Stimulated activated CD4-positive, alpha-beta T cell treated with anti-CD3 and anti-CD28 coated beads, TNF-alpha, amount 100 ng/mL, for 1 hour (primary cell): ENCODE measurements at places on chromosomes 2 and 18.

GRCh38 chr18:35756506-35757117 is 175.1 kb downstream of the GALNT1 start:
- peak; percentile 10 for DNase-seq

DNA sequence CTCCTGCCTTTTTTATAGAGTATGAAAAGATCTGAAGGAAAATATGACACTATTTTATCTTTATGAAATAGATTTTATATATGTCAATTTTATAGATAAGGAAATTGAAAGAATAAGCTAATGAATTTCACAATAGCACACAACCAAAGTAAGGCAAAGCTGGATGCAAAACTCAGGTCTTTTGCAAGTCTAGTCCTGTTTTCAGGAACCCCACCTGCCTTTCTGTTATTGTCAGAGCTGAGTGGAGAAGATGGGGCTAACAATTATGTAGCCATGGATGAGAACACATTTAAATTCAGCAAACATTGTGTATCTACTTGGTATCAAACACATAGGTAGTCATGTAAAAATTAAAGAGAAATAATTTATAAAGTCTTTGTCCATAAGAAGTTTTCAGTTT is 161.5 kb upstream of the ZEB2 start:
- no peak for DNase-seq

DNA sequence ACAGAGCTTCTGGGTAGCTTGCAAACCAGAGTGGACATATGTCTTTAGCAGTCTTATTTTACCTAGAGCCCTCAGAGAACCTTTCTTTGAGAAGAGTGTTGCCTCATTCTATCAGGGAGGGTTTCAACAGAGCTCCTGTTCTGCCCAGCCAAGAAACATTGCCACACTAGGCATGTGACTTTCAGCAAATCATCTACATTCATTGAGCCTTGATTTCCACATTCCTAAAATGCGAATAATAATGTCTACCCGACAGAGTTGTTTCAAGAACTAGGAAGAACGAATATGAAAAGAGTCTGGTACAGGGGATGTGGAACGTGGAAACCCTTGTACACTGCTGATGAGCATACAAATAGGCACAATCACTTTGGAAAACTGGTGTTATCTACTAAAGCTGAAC is 7.8 kb upstream of the PRKAG3 start:
- DNase-seq = no peak

GRCh38 chr2:10654069-10654468 is 35.7 kb downstream of the NOL10 start:
- peak; percentile 30 for DNase-seq

- DNase-seq = no peak
These were observed 40.8 kb upstream of the COX7A2L start for GRCh38 chr2:42401773-42402172.

DNA sequence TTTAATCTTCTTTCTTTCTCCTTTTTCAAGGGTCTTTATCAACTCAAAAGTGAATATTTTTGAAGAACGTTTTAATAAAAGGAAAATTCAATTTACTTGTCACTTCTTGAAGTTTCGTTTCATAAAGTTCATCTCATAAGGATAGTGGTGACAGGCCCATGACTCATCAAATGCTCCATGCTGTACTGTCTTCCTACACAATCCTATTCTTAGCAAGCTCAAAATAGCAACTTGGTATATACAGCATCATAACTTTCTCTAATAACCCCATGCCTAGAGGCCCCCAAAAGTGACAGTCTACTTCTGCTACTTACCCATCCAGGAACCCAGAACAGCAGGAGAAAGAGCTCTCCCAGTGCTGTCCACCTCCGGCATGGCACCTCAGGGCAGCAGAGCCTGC is 7.7 kb downstream of the FBXO15 start:
- no peak for DNase-seq

GRCh38 chr2:28408764-28409599 is 16.3 kb downstream of the FOSL2 start:
- DNase-seq = peak; percentile 27

GRCh38 chr2:152613235-152613634 is 104.0 kb downstream of the PRPF40A start:
- DNase-seq = no peak

GRCh38 chr2:74001781-74002504 is 17.2 kb downstream of the TET3 start:
- DNase-seq = no peak

GRCh38 chr18:12960853-12961397 is 13.1 kb downstream of the SEH1L start:
- DNase-seq = no peak

DNA sequence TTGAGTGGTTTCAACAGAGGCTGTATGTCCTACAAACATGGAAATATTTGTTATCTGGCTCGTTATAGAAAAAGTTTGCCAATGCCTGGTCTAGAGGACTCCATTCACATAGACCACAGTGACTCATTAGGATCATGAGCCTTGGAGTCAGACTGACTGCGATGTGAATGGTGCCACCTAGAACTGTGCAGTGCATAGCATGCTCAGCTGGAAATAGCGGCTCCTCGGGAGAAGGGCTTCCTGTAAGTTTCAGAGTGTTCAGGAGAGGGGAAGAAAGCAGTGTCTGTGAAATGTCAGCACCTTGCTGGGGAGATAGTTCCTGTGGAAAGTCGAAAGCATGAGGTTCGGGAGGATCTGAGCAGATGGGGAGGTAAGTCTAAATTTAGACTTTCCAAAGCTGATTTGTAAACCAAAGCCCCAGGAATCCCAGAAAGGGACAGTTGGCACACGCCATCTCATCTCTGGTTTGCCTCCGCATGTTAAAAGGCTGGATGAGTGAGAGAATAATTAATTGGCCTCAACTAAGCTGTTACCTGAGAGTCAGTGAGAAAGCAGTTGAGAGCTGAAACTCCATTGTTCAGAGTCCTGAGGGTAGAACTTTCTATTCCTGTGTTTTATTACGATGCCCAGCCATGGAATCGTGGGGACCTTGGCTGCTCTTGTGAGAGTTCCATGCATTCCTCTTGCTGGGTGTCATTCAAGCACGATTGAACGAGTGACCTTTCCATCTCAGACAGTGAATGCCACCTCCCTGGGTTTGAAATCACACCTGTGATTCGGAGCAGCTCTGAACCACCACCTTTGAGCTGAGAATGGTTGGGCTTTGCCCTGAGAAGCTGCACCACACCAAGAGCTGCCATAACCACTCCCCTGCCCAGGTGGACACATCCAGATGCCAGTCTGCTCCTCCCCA is 99.5 kb downstream of the MAPK4 start:
- DNase-seq = no peak

DNA sequence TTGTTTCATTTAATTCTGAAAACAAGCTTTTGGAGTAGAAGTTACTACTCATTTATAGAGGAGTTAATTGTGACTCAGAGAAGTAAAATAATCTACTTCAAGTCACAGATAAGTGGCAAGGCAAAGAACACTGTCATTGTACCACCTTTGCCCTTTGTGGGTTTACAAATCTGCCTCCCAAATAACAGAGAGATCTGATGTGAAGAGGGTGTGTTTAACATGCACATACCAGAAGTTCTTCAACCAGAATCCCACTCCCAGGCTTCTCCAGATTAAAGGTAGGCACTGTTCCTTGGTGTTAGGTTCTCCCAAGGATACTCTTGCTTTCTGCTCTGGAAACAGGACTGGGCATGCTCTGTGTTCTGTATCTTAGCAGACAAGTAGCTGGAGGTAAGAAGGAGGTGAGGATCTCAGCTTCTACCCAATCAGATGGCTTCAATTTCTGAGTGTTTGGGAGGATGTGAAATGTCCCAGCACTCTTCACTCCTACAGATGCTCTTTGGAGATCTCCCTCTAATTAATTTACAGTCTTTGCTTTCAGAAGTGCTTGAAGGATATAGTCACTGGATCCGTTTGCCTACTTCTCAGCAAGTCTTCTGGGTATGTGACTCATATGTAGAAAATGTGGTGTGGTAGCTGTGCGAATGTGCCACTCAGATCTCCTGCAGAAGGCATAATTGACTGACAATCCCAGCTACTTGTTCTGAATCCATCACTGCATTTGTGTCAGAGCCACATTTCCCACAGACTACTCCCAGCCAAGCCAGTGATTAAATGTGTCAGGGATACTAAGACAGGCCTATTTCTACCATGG is 111.1 kb downstream of the KLHL14 start:
- DNase-seq = no peak

- DNase-seq = no peak
These were observed 160.4 kb downstream of the NUP35 start for GRCh38 chr2:183284606-183285005.

GRCh38 chr2:224688997-224689396 is 27.2 kb downstream of the CCDC195 start:
- no peak for DNase-seq

GRCh38 chr2:22894761-22895160 is 490.2 kb upstream of the KLHL29 start:
- no peak for DNase-seq

DNA sequence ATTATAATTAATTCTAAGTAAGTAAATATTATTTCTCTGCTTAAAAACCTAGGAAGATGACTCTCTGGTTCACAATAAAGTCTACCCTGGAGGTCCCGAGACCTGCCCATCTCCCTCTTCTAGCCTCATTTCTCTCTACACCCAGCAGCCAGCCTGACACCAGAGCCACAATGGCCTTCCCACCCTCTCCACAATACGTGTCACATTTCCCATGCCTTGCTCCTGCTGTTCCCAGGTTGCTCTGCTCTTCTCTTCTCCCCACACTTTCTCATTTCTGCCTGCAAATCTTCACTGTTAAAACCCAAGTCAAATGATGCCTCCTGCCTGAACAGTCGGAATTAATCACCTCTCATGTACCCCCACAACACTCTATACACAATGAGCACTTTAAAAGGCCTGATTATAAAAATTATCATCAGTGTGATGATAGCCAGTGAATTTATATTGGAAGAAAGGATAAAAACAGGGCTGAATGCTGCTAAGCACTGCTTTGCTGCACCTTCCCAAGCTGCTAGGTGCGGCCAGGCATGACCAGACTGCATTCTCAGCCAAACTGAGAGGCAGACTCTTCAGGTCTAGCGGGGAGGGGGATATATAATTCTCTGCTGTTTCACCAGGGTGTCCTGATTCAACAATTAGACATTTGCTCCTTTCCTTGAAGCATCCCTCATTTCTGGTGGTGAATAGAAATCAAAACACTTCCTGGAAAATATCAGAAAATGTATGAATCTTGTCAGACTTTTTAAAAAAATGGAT is 160.6 kb downstream of the DTNA start:
- no peak for DNase-seq

DNA sequence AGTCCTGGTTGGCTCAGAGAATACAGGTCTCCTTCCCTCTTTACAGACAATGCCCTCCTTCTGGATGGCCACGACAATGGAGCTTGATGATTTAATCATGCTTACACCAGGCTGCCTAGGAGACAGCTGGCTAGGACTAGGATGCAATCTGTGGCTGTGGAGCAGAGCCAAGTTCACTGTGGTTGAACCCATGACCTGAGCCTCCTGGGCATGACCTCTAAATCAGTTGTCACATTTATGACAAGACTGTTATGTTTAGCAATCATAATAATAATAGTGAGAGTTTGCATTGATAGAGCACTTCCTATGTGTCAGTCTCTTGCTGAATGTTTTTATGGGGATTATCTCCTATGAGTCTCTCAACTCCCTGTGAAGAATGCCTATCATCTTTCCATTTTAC is 244.1 kb downstream of the ICOS start:
- no peak for DNase-seq

- no peak for DNase-seq
These were observed 98.4 kb downstream of the NDUFA10 start for GRCh38 chr2:239926587-239927232.

DNA sequence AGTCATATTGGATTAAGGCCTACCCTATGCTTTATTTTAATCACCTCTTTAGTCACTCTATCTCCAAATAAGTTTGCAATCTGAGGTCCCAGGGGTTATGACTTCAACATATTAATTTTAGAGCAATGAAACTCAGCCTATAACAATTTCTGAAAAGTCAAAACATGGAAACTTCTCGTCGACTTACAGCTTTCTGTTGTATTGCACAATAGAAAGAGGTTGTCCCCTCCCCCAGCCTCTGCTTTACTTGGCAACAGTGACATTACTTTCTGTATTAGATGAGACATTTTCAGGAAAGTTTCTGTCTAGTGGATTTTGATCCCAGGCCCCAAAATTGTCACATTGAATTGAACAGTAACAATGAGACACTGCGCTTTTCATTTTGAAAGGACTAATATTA is 326.4 kb downstream of the THSD7B start:
- no peak for DNase-seq

- no peak for DNase-seq
These were observed 5.4 kb downstream of the IRS1 start for GRCh38 chr2:226794196-226794661.

- no peak for DNase-seq
These were observed 268.3 kb upstream of the NETO1 start for GRCh38 chr18:73136134-73136533.

- DNase-seq = no peak
These were observed 40.8 kb downstream of the TSN start for GRCh38 chr2:121796239-121796638.

GRCh38 chr2:202079310-202079709 is 6.3 kb downstream of the KIAA2012 start:
- no peak for DNase-seq

GRCh38 chr18:52311331-52311730 is 28.7 kb upstream of the DCC start:
- DNase-seq = no peak

- no peak for DNase-seq
These were observed 230.0 kb upstream of the PARD3B start for GRCh38 chr2:204315236-204315662.

GRCh38 chr2:85409845-85410583 is at the start of gene CAPG:
TSS of gene CAPG (minus strand) at chr2:85410366. CDS start at chr2:85402145, 8,221 bp downstream.
- DNase-seq = no peak

DNA sequence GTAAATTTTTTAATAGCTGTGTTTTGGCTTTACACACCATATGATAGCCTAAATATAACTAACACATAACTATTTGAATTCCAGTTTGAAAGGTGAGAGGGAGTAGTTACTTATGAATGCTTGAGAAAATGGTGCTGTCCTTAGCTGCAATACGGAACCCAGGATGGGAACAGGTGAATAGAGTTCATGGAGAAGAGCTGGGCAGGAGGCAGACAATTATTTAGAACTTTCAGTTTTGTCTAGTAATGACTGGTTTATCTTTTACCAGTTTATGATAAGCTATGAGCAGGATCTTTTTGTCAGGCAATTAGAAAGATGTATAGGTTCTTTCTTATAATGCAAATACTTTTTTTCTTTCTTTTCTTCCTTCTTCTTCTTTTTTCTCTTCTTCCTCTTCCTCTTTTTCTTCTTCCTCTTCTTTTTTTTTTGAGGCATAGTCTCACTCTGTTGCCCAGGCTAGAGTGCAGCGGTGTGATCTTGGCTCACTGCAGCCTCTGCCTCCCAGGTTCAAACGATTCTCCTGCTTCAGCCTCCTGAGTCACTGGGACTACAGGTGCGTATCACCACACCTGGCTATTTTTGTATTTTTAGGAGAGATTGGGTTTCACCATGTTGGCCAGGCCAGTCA is 25.9 kb downstream of the UBR3 start:
- no peak for DNase-seq

- no peak for DNase-seq
These were observed 389.8 kb downstream of the LNPK start for GRCh38 chr2:175612280-175612679.
